ENCODE measurements at places on chromosomes 7 and 10.
A peak's percentile ranks its signal among the peaks of the same experiment; 100 is the strongest.

GRCh38 chr7:44797329-44798258, 1.1 kb downstream of the PPIA start:
- DNase-seq, result peak; percentile 88

DNA sequence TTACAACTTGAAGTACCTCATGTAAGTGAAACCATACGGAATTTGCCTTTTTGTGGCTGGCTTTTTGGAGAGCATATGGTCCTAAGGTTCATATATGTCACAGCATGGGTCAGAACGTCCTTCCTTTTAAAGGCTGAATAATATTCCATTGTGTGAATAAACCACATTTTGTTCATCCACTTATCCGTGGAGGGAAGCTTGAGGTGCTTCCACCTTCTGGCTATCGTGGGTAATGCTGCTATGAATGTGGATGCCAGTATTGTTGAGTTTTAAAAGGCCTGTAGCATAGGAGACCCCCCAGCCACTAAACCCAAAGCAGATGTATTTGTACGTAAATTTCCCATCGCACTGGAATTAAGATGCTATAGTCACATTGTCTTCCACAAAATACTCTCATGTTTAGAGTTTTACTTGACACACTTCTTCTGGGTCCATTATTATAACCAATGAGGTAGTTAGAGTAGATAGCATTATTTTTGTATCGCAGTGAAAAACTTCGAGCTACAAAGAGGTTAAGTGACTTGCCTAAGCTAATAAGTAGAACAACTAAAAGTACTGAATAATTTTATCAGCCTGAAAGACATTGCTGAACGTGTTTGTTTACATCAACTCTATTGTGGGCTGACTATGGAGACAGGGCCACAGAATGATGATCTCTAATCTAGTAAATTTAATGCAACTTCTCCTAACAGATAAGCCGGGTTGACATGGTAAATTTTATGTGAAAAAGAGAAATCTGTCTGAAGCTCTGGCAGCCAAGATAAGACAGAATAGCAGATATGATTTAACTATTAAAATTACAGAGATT, 183.0 kb upstream of the CTBP2 start:
- DNase-seq, result peak; percentile 36

DNA sequence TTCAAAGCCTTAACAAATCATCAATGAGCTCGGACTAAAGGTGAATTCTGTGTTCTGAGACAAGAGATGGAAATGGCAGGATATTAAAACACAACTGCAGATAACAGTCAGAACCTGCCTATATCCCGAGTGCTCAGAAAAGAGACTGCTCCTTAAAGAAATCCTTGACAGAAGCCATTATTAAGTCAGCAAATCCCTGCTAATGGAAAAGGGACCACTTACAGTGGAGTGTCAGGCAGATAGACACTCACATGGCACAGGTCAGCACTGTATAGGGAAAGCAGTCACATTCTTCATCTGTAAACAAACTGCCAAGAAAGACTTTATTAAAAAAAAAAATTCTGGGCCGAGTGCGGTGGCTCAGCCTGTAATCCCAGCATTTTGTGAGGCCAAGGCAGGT, 147.5 kb upstream of the LRRTM3 start:
- DNase-seq, result no peak

- peak; percentile 80 for DNase-seq
Observed at GRCh38 chr10:44857363-44858016, 53.6 kb upstream of the TMEM72 start.

- DNase-seq, result no peak
Observed at GRCh38 chr7:93146036-93146435, 2.1 kb downstream of the SAMD9L start.

DNA sequence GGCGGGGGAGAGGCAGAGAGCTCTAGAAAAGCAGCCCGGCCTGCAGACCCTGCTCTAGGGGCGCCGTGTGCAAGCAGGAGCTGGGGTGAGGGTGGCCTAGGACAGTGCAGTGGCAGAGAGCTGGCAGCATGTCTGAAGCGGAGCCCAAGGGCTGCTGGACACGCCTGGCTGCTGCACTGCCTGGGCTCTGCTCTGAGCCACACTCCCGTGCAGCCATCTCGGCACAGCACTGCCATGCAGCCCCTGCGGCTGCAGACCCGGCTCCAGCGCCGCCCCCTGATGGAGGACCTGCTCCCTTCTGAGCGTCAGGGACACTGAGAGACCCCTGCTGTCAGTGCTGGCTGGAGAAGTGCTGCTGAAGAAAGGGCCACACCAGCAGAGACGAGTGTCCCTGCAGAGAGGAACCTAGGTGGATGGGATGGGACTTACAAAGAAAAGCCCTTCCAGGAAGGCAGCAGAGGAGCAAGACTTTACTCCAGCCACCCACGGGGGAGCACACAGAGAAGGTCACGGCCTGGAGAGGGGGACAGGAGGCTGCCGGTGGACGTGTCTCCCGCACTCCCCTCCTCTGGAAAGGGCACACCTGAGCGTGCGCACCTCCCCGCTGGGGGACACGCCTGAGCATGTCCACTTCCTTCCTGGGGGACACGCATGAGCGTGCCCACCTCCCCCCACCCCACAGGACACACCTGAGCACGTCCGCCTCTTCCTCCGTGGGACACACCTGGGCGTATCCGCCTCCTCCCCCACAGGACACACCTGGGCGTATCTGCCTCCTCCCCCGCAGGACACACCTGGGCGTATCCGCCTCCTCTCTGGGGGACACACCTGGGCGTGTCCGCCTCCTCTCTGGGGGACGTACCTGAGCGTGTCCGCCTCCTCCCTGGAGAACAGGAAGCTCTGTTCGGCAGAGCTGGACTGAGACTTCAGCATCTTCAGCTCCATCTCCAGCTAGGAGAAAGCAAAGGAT, 252.9 kb downstream of the MAD1L1 start:
- no peak for DNase-seq

DNA sequence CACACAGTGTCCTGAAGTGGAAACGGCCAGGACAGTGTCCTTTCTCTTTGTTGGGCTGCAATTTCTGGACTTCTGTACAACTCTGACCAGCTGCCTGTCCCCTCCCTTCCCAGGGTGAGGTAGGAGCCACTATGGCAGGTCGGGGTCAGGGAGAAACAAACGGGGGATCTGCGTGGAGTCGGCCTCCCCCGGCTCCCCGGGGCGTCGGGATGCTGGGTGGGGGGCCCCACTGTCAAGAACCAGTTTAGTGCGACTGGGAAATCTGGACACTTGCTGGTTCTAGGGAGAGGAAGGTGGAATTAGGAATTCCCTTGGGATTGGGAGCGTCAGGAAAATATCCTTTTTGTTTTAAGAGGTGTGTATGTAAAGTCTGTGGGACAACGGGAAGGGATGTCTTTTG, 567 bp downstream of the SYCE1 start:
- no peak for DNase-seq

GRCh38 chr10:102404361-102405107, 9.0 kb downstream of the NFKB2 start:
- no peak for DNase-seq

All from urothelium cell line (cell line).